Neural crest cell (in vitro differentiated cells): ENCODE measurements at places on chromosomes 12 and 14. TPM values are rescaled to one million over a fixed set of nuclear protein-coding genes. Genes with fewer than 3 reads are reported as not detected.

GRCh38 chr12:9796346-9796745 is 30.9 kb upstream of the KLRF1 start:
- no peak overlapping the region for H3K27ac ChIP-seq
- no peak overlapping the region for H3K4me3 ChIP-seq
- no peak for DNase-seq
- no peaks in the 10 kb centered on the region for H3K27me3 ChIP-seq

VWF gene
- 0.02 and 0.21 TPM in 2 replicates for total RNA-seq

DNA sequence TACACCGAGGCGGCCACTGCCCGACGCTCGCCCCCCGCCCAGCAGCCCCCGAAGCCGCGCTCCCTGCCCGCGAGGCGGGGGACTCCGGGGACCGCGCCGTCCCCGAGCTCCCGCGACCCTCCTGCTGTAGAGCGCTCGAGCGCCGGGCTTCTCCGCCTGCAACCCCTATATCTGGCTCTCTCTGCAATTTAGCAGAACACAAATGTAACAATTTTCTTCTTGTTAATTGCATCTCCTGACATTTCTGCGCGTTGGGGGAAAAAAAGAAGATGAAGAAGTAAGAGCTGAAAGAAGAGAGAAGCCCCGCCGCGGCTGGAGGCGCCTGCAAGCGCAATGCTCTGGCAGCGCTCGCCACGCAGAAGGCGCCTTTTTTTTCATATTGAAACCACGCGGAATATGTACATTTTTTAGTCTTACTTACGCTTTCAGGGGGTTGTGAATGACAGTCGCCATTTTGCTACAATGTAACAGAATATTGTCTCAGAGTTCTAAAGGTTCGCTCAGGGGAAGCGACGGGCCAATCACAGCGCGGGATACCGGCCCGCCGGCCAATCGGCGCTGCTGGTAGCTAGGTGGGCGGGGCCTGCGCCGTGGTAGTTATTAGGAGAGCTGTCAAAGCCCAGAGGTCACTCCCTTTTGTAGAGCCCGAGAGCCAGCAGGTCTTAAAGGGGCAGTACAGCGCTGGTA is at the start of gene DPF3:
TSS of gene DPF3 (minus strand) at position 466 of the 687 bp plus-strand sequence. CDS start at position 453, 13 bp downstream.
- DNase-seq, result peak; percentile 92
- H3K4me1 ChIP-seq, result peaks cover 37% of the 10 kb centered on the region
- H3K36me3 ChIP-seq, result no peaks in the 10 kb centered on the region

- no peaks in the 10 kb centered on the region for H3K27me3 ChIP-seq
- H3K4me3 ChIP-seq, result no peak overlapping the region
- no peak for DNase-seq
- H3K36me3 ChIP-seq, result peaks cover 6% of the 10 kb centered on the region
- H3K4me1 ChIP-seq, result peaks cover 14% of the 10 kb centered on the region
Observed at GRCh38 chr12:21301-22189, 45.0 kb upstream of the IQSEC3 start.

- peaks cover 4% of the 10 kb centered on the region for H3K4me1 ChIP-seq
- no peak for DNase-seq
- no peak overlapping the region for H3K4me3 ChIP-seq
- H3K27me3 ChIP-seq, result no peaks in the 10 kb centered on the region
- H3K27ac ChIP-seq, result no peak overlapping the region
Observed at GRCh38 chr14:89965839-89966238, 10.1 kb downstream of the TDP1 start.

SLC25A47 gene
- not detected in 2 replicates for total RNA-seq
